HT-29 (cell line): ENCODE measurements at places on chromosomes 1 and 21. TPM values are rescaled to one million over a fixed set of nuclear protein-coding genes. Genes with fewer than 3 reads are reported as not detected.

Gene GNG12
- 31.1 and 32.1 TPM in 2 replicates for total RNA-seq

Gene INSRR
- 0.03 TPM in 1 of 2 replicates, not detected in the other for total RNA-seq

Gene TRIM58
- not detected in 2 replicates for total RNA-seq

Gene KLF17
- not detected in 2 replicates for total RNA-seq

Gene HES4
- total RNA-seq: 110 and 139 TPM in 2 replicates

Gene PDZK1IP1
- total RNA-seq: 32.9 and 38.0 TPM in 2 replicates

Gene SPRR3
- total RNA-seq: 0.10 and 0.20 TPM in 2 replicates

Gene LRRC39
- 0.05 and 0.41 TPM in 2 replicates for total RNA-seq

Gene AVPR1B
- not detected in 2 replicates for total RNA-seq

Gene TNFRSF25
- 9.7 and 15.0 TPM in 2 replicates for total RNA-seq

Gene CNR2
- total RNA-seq: not detected in 2 replicates

Gene CELA2B
- total RNA-seq: not detected in 2 replicates

Gene EXTL1
- not detected in 2 replicates for total RNA-seq

Gene CACNA1E
- total RNA-seq: not detected in 2 replicates

Gene AUNIP
- total RNA-seq: 8.3 and 11.4 TPM in 2 replicates

Gene FAM72C
- not detected in 2 replicates for total RNA-seq

Gene TEX38
- 0.20 TPM in 1 of 2 replicates, not detected in the other for total RNA-seq

Gene ZC3H12A
- 99.3 and 105 TPM in 2 replicates for total RNA-seq

Gene SELL
- total RNA-seq: 2.0 TPM in 1 of 2 replicates, not detected in the other

Gene OR2M3
- not detected in 2 replicates for total RNA-seq

Gene CFAP107
- total RNA-seq: not detected in 2 replicates

Gene C1QA
- total RNA-seq: not detected in 2 replicates

Gene CHI3L2
- total RNA-seq: 0.16 TPM in 1 of 2 replicates, not detected in the other

Gene PLA2G2C
- not detected in 2 replicates for total RNA-seq

Gene RC3H1
- total RNA-seq: 9.3 and 9.6 TPM in 2 replicates

Gene HLX
- total RNA-seq: not detected in 2 replicates

Gene ACOT11
- total RNA-seq: 23.4 and 24.4 TPM in 2 replicates

Gene PLPPR5
- total RNA-seq: not detected in 2 replicates

Gene CYP4A11
- total RNA-seq: not detected in 2 replicates

Gene KRTAP13-2
- total RNA-seq: not detected in 2 replicates

Gene SFN
- 170 and 192 TPM in 2 replicates for total RNA-seq

Gene RAD54L
- 22.0 and 32.5 TPM in 2 replicates for total RNA-seq

Gene SPRR2B
- total RNA-seq: not detected in 2 replicates

Gene TBX15
- total RNA-seq: 0.03 TPM in 1 of 2 replicates, not detected in the other

Gene CHTOP
- 63.7 and 69.4 TPM in 2 replicates for total RNA-seq

Gene RPS8
- total RNA-seq: 1,326 and 1,606 TPM in 2 replicates

Gene TGFB2
- 2.3 and 2.5 TPM in 2 replicates for total RNA-seq

Gene GBP4
- total RNA-seq: 0.23 and 0.47 TPM in 2 replicates

Gene TMEM52
- total RNA-seq: 10.8 and 12.0 TPM in 2 replicates

Gene SLC26A9
- 0.37 and 0.43 TPM in 2 replicates for total RNA-seq

Gene NPHP4
- total RNA-seq: 11.0 and 15.8 TPM in 2 replicates

Gene SYCP1
- total RNA-seq: not detected in 2 replicates

Gene GPR25
- not detected in 2 replicates for total RNA-seq

Gene LRRC53
- 0.05 TPM in 1 of 2 replicates, not detected in the other for total RNA-seq

Gene AGMAT
- 52.1 and 62.5 TPM in 2 replicates for total RNA-seq

Gene PTTG1IP
- total RNA-seq: 116 and 123 TPM in 2 replicates

Gene IFT25
- total RNA-seq: 29.1 and 31.7 TPM in 2 replicates

Gene KCNJ6
- not detected in 2 replicates for total RNA-seq

Gene HSF2BP
- total RNA-seq: 0.13 and 0.56 TPM in 2 replicates

Gene CRYAA
- not detected in 2 replicates for total RNA-seq

Gene NHLH1
- not detected in 2 replicates for total RNA-seq

Gene GJA8
- total RNA-seq: not detected in 2 replicates

Gene CTPS1
- total RNA-seq: 30.6 and 40.1 TPM in 2 replicates

Gene IRF6
- total RNA-seq: 30.2 and 32.7 TPM in 2 replicates

Gene IL22RA1
- 21.7 and 32.8 TPM in 2 replicates for total RNA-seq

Gene CD1D
- not detected in 2 replicates for total RNA-seq

Gene AKR7A3
- 136 and 142 TPM in 2 replicates for total RNA-seq

Gene AIRE
- total RNA-seq: not detected in 2 replicates

Gene ARHGEF16
- 124 and 137 TPM in 2 replicates for total RNA-seq
